H9 (cell line): ENCODE measurements at places on chromosomes 16 and 17.

- peaks cover 18% of the 10 kb centered on the region; the same call in 1 of the 2 replicates for H3K27me3 ChIP-seq
- peaks cover 11% of the 10 kb centered on the region for H3K36me3 ChIP-seq
- DNase-seq, result no peak
- no peak overlapping the region for H3K27ac ChIP-seq
Observed at GRCh38 chr17:49132317-49132698, 261 bp upstream of the B4GALNT2 start.

- no peaks in the 10 kb centered on the region for H3K27me3 ChIP-seq
- no peaks in the 10 kb centered on the region; the same call in 1 of the 2 replicates for H3K4me1 ChIP-seq
- no peak for DNase-seq
- H3K4me3 ChIP-seq, result no peak overlapping the region
Observed at GRCh38 chr16:87948119-87948545, 3.1 kb upstream of the BANP start.

DNA sequence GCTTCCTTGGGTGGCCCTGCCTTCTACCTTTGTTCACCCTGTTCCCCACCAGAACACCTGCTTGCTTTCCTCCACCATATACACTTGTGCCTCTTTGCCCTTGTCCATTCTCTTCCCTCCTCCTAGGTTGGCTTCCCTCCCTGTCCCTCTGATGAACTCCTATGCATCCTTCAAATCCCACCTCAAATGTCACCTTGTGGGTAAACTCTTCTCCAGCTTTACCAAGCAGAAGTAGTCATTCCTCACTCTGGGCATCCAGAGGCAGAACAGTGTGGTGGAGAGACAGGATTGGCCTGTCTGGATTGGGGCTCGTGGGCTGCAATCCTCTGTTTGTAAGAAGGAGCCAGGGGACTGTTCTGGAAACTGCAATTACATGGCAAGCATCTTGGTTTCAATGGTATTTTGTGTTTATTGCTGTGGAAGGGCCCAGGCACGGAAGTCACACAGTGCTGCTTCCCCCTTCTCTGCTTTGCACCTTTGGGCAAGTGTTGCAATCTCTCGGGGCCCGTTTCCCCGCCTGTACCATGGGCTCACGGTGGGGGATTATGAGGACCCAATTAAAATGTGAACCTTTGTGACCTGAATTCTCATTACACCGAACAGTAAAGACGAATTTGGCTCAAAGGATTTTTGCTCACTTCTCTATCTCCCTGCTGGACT is 21.9 kb upstream of the NXPH3 start:
- no peaks in the 10 kb centered on the region for H3K4me1 ChIP-seq
- DNase-seq, result no peak
- H3K4me3 ChIP-seq, result no peak overlapping the region
- no peaks in the 10 kb centered on the region; the same call in 1 of the 2 replicates for H3K27me3 ChIP-seq
- no peak overlapping the region for H3K27ac ChIP-seq

DNA sequence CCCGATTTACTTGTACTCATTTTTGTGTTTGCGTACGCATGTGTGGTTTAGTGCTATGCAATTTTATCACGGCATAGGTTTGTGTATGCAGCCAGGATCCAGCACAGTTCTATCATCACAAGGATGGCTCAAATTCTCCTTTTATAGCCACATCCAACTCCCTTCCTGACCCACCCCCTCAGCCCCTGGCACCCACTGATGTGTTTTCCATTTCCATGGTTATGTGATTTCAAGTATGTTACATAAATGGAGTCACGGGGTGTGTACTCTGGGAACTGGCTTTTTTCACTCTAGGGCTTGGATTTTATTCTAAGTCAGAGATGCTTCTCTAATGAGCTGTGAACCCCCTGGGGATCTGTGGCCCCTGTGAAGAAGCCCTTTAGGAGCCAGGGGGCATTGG is 16.8 kb downstream of the IL4R start:
- H3K36me3 ChIP-seq, result peaks cover 17% of the 10 kb centered on the region
- no peak overlapping the region for H3K27ac ChIP-seq
- H3K4me1 ChIP-seq, result peaks cover 9% of the 10 kb centered on the region; the same call in 1 of the 2 replicates
- DNase-seq, result no peak
- H3K27me3 ChIP-seq, result no peaks in the 10 kb centered on the region
- no peak overlapping the region for H3K4me3 ChIP-seq

DNA sequence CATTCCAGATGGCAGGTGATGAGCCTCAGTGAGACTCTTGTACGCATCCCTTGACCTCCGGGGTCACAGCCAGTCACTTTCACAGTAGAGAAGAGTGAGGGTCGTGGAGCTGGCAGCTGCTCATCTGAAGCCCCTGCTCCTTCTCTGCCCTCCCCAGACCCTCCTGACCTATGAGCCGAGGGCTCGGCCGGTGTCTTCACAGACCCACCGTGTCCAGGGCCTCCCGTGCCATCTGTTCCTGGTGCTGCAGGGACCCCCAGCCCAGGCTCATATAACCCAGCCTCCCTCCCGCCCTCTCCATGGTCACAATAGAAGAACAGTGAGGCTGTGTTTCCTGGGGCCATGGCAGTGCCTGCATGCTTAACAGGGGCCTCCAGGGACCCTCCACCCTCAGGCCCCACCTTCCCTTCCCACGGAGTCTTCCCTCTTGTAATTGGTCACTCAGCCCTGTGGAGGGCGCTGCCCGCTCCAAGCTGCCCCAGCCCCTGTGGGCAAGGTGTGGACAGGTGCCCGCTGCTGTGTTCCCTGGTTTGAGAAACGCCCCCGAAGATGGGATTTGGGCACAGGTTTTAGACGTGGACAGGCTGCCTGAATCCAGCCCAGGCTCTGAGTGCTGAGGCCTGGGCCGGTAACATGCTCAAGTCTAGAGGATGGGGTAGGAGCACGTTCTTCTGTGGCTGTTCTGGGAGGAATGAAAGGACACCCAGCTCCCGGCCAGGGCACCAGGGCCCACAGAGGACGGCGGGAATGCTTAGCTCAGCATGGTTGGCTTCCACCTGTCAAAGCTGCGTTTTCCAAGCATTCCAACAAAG is 38.7 kb downstream of the ACSF3 start:
- H3K36me3 ChIP-seq, result peaks cover 41% of the 10 kb centered on the region
- no peaks in the 10 kb centered on the region for H3K27me3 ChIP-seq
- H3K27ac ChIP-seq, result no peak overlapping the region
- no peaks in the 10 kb centered on the region for H3K4me1 ChIP-seq

DNA sequence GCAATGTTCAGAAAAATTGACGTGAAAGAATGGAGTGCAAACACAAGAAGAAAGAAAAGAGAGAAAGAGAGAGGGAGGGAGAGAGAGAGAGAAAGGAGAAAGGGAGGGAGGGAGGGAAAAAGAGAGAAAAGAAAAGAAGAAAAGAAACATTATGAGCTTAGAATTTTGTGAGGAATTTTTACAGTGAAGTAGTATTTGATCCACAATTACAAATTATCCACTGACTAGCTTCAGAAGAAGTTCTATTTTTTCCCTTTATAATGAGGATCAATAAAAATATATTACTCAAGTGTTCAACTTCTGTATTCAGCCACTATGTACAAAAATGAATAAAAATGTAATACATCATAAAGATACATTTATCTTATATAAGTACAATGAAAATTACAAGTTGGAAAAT is 494.5 kb upstream of the CA10 start:
- DNase-seq, result no peak
- H3K4me3 ChIP-seq, result no peak overlapping the region
- H3K27ac ChIP-seq, result no peak overlapping the region
- H3K27me3 ChIP-seq, result no peaks in the 10 kb centered on the region

- DNase-seq, result peak; percentile 61
- H3K27me3 ChIP-seq, result no peaks in the 10 kb centered on the region
- peak overlapping the region; percentile 95 for H3K4me3 ChIP-seq
- H3K27ac ChIP-seq, result no peak overlapping the region
- peaks cover 9% of the 10 kb centered on the region; the same call in 2 of the 3 replicates for H3K36me3 ChIP-seq
- peaks cover 9% of the 10 kb centered on the region; the same call in 1 of the 2 replicates for H3K4me1 ChIP-seq
Observed at GRCh38 chr17:18184143-18185031, 759 bp downstream of the ALKBH5 start.

- no peak overlapping the region for H3K27ac ChIP-seq
- no peaks in the 10 kb centered on the region; the same call in 1 of the 2 replicates for H3K4me1 ChIP-seq
- peaks cover 20% of the 10 kb centered on the region for H3K36me3 ChIP-seq
- H3K4me3 ChIP-seq, result no peak overlapping the region
- no peaks in the 10 kb centered on the region for H3K27me3 ChIP-seq
- DNase-seq, result no peak
Observed at GRCh38 chr17:51427323-51427811, 167.0 kb downstream of the UTP18 start.

GRCh38 chr16:15415511-15415985 is 18.8 kb upstream of the BMERB1 start:
- H3K4me3 ChIP-seq, result no peak overlapping the region
- H3K27me3 ChIP-seq, result no peaks in the 10 kb centered on the region
- no peak overlapping the region for H3K27ac ChIP-seq
- H3K4me1 ChIP-seq, result no peaks in the 10 kb centered on the region
- DNase-seq, result no peak

GRCh38 chr17:33024688-33025486 is 33.2 kb downstream of the SPACA3 start:
- no peaks in the 10 kb centered on the region; the same call in 2 of the 3 replicates for H3K36me3 ChIP-seq
- H3K27ac ChIP-seq, result no peak overlapping the region
- peak; percentile 31 for DNase-seq
- H3K4me3 ChIP-seq, result peak overlapping the region; percentile 31; the same call in 1 of the 3 replicates
- peaks cover 18% of the 10 kb centered on the region; the same call in 1 of the 2 replicates for H3K4me1 ChIP-seq
- H3K27me3 ChIP-seq, result no peaks in the 10 kb centered on the region; the same call in 1 of the 2 replicates

- no peaks in the 10 kb centered on the region for H3K4me1 ChIP-seq
- H3K27ac ChIP-seq, result no peak overlapping the region
- peak; percentile 85 for DNase-seq
- no peak overlapping the region for H3K4me3 ChIP-seq
- H3K36me3 ChIP-seq, result no peaks in the 10 kb centered on the region
Observed at GRCh38 chr17:73255671-73256181, 6.0 kb downstream of the CPSF4L start.

- no peak for DNase-seq
- no peak overlapping the region for H3K27ac ChIP-seq
- no peaks in the 10 kb centered on the region for H3K4me1 ChIP-seq
- H3K27me3 ChIP-seq, result no peaks in the 10 kb centered on the region
Observed at GRCh38 chr16:28580726-28581315, 16.0 kb downstream of the SULT1A2 start.

DNA sequence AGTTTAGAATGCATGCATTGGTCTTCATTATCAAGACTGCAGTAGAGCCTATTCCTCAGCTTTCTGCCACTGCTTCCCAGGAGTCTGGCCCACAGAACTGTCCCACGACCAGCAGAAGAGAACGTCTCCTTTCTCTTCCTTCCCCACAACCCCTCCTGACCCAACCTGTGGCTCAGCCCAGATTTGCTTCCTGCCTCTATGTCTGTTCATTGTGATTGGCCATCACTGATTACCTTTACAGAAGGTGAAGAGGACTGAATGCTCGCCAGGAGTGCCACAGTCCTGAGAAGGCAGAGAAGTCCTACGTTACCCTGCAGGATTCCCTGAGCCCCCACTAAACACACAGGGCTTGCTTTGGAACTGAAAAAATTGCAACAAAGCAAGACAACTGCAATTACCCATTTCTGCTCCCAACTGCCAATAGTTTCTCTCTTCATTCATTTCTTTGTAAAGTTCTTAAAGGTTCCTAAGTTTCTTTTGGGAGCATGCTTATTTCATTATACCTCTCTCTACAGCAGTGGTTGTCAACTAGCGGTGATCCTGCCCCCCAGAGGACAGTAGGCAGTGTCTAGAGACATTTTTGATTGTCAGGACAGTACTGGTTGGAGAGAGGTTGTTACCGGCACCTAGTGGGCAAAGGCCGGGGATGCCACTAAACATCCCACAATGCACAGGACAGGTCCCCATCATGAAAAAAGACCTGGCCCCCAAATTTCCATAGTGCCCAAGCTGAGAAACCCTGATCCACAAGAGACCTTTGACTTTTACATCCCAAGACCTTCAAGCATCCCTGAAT is 4.5 kb upstream of the NAT9 start:
- peaks cover 1% of the 10 kb centered on the region for H3K36me3 ChIP-seq
- H3K27me3 ChIP-seq, result no peaks in the 10 kb centered on the region
- H3K4me3 ChIP-seq, result no peak overlapping the region; the same call in 2 of the 3 replicates
- H3K4me1 ChIP-seq, result no peaks in the 10 kb centered on the region; the same call in none of the 2 replicates
- DNase-seq, result peak; percentile 78

DNA sequence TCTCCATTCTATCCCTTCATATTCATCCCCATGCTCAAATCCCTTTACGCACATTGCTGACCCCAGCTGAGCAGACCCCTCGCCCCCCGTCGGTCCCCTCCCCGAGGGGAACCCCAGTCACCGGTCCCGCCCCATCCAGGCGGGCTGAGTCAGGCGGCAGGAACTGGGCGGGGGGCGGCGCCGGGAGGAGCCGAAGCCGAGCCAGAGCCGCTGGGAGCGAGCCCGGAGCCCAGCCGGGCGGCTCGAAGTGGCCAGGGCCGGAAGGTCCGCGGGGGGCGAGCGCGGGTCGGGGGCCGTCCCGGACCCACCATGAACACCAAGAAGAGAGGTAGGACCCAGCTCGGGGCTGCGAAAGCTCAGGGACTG is 8.6 kb downstream of the RIPOR1 start:
- no peaks in the 10 kb centered on the region for H3K36me3 ChIP-seq
- peak; percentile 63 for DNase-seq
- H3K4me1 ChIP-seq, result peaks cover 2% of the 10 kb centered on the region; the same call in 1 of the 2 replicates
- no peak overlapping the region for H3K27ac ChIP-seq
- peak overlapping the region; percentile 66 for H3K4me3 ChIP-seq

DNA sequence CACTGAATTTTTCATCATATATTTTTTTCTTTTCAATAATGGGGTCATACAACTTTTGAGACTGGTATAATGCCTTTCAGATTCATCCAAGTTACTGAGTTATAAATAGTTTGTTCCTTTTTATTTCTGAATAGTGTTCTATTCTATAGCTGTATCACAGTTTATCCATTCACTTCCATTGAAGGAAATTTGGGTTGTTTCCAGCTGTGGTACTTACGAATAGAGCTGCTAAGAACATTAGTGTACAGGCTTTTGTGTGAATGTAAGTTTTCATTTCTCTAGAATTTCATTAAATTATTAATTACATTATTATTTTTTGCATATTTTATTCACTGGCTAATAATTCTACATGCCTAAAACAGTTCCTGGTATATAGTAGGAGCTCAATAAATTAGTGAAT is 52.9 kb downstream of the SNTB2 start:
- no peak for DNase-seq
- no peaks in the 10 kb centered on the region for H3K27me3 ChIP-seq
- no peak overlapping the region for H3K27ac ChIP-seq
- no peaks in the 10 kb centered on the region for H3K4me1 ChIP-seq

GRCh38 chr17:49571764-49572163 is 3.9 kb upstream of the NXPH3 start:
- DNase-seq, result no peak
- H3K36me3 ChIP-seq, result no peaks in the 10 kb centered on the region
- H3K4me3 ChIP-seq, result no peak overlapping the region
- H3K27me3 ChIP-seq, result no peaks in the 10 kb centered on the region; the same call in 1 of the 2 replicates

DNA sequence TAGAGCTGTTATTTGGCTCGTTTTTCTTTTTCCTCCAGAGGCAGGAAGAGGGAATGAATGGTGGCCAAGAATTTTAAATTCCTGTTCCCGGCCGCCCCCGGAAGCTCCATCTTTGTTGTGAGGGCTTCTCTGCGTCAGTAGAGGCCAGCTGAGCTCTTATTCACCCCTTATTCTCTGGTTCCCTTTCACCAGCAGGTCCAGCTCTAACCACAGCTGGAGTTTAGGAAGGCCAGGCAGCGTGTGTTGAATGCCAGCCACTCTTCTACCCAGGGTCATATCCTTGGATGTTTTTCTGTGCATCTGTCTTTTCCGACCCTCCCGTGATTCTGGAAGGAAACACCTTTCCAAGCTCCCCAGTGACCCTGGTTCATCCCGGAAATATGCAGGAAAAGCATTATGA is 570.5 kb downstream of the WWOX start:
- no peak overlapping the region for H3K4me3 ChIP-seq
- no peaks in the 10 kb centered on the region for H3K36me3 ChIP-seq
- H3K4me1 ChIP-seq, result no peaks in the 10 kb centered on the region
- no peak overlapping the region for H3K27ac ChIP-seq
- DNase-seq, result no peak
